Fibroblast of villous mesenchyme (primary cell): ENCODE measurements at places on chromosomes 1 and 21.

DNA sequence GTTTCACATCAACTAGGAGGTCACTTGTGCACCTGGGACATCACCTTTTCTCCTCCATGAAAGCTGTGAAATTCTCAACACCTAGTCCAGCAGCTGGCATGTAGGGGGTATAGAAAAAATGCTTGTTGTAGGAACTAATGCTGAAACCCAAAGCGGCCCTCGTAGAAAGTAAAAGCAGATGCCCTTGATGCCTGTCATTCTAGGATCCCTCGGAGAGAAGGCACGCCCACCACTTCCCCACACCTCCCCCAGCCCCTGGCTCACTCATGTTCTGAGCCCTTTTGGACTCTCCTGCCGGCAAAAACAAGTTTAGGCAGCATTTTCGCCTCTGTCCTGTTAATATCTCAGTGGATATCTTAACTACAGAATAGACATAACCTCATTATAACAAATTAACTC lies 36.5 kb downstream of the RIPK4 start:
- no peak for DNase-seq

DNA sequence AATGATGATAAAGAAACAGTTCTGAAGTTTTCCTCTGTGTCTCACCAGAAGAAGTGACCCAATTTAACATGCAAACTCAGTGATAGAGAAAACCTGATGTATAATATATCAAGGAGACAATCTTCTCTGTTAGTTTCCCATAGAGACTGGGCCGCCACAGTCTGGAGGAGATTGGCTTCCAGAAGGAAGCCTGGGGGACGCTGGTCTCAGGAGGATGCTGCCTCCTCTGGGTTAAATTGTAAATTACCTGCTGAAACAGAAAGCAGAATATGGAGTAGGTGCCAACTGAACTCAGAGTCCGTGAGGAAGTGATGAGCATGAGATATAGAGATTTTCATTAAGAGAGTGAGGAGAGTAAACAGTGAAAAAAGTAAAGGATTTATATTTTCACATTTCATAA lies 15.8 kb downstream of the OR14I1 start:
- DNase-seq = no peak

- no peak for DNase-seq
These were observed 92.0 kb downstream of the DIRAS3 start for GRCh38 chr1:67958472-67958871.

- no peak for DNase-seq
These were observed 183.3 kb downstream of the ST6GALNAC3 start for GRCh38 chr1:76257823-76258222.
